ENCODE measurements at places on chromosomes 11 and 22.

DNA sequence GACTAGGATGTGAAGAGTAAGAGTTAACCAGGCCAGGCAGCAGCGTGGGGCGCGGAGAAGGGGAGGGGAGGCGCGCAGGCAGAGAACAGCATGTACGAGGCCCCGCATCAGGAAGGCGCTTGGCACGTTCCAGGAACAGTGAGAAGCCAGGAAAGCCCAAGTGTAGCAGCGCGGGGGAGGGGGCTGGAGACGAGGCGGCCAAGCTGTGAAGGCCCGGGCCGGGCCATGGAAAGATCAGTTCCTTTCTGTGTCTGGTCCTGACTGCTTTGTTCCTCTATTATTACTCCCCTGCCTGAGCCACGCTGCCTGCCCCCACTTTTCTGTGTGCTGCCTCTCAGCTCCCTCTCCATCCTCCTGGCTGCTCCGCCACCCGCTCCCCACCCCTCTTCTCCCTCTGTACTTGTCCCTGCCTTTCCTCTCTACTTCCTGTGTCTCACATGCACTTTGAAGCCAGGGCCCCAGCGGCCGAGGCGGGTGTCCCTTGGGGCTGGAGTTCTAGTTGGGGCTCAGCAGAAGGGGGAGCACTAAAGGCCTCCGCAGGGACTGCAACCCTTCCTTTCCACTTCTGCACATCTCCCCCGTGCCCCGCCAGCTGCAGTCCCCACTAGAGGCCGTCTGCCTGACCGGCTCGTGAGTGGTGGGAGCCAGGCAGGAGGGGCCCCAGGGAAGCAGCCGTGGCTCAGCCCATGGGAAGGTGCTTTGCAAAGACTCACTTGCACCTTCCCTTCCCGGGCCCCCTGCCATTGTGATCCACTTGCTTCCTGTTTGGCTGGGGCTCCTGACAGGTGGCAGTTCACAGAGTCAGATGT lies 63.7 kb downstream of the PRDM11 start:
- DNase-seq = peak; percentile 69

GRCh38 chr22:31431950-31432349 lies 32.5 kb downstream of the DRG1 start:
- DNase-seq = no peak

DNA sequence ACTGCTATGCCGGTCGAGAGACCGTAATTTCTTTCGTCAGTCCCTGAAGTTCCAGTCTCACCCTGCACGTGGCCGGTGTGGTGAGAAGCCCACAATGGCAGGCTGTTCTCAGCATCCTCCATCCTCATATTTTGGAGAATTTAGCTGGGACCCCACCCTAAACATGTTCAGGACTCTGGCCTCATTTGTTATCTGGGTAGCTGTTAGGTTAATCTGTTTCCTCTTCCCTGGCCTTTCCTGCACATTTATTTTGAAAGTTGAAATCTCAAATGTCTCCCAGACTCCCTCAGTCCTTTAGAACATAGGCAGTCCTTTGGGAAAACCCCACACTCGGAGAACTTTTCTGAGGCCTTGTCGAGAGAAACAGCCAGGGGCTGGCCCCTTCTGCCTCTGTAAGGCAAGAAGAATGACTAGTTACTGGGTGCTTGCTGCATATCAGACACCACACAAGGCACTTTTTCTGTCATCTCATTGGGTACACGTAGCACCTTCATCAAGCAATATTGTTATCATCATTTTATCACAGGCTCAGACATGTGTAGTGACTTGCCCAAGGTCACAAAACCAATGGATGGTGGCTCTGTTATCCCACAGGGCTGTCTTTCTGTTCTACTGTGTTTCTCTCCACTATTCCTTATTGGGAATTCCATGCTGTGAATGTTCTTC lies 109.3 kb upstream of the CRYBB3 start:
- DNase-seq = no peak

- DNase-seq = no peak
Observed at GRCh38 chr22:36899498-36899897, 13.9 kb upstream of the CSF2RB start.

GRCh38 chr11:126410649-126411048 lies 55.2 kb downstream of the ST3GAL4 start:
- DNase-seq = no peak

DNA sequence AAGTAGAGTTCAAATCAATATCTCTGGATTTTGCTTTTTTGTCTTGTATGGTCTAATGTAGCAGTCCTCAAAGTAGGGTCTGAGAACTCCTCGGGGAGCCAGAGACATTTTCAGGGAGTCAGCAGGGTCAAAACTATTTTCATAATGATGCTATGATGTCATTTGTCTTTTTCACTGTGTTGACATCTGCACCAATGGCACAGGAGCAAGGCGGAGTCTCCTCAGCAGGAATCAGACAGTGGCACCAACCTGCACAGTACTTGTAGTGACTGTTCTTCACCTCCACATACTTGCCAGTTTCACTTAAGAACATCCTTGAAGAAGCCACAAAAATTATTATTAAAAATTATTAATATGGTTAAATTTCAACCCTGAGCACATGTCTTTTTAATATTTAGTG lies 14.9 kb upstream of the FXYD6 start:
- no peak for DNase-seq

GRCh38 chr22:32204040-32204855 lies 625 bp downstream of the RFPL2 start:
- peak; percentile 47 for DNase-seq

DNA sequence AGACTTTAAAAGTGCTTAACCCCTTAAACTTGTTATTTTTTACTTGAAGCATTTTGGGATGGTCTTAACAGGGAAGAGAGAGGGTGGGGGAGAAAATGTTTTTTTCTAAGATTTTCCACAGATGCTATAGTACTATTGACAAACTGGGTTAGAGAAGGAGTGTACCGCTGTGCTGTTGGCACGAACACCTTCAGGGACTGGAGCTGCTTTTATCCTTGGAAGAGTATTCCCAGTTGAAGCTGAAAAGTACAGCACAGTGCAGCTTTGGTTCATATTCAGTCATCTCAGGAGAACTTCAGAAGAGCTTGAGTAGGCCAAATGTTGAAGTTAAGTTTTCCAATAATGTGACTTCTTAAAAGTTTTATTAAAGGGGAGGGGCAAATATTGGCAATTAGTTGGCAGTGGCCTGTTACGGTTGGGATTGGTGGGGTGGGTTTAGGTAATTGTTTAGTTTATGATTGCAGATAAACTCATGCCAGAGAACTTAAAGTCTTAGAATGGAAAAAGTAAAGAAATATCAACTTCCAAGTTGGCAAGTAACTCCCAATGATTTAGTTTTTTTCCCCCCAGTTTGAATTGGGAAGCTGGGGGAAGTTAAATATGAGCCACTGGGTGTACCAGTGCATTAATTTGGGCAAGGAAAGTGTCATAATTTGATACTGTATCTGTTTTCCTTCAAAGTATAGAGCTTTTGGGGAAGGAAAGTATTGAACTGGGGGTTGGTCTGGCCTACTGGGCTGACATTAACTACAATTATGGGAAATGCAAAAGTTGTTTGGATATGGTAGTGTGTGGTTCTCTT lies 2.8 kb downstream of the MALAT1 start:
- no peak for DNase-seq

- no peak for DNase-seq
Observed at GRCh38 chr11:99781074-99781473, 760.3 kb downstream of the CNTN5 start.

DNA sequence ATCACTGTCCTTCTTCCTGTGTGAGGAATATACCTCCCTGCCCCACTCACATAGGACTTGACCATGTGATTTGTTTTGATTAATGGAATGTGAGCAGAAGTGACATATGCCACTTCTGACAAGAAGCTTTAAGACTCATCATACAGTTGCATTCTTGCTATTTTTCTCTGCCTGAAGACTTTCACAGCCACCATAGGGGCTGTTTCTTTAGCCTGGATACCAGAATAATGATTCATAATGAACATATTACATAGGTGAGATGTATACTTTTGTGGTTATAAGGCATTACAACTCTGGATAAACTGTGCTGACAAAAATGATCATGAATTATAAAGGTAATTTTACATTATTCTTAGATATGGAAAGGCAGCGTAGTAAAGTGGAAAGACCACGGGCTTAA lies 798.0 kb downstream of the DLG2 start:
- no peak for DNase-seq

- DNase-seq = no peak
Observed at GRCh38 chr22:44745853-44746789, 6.3 kb upstream of the ARHGAP8 start.

DNA sequence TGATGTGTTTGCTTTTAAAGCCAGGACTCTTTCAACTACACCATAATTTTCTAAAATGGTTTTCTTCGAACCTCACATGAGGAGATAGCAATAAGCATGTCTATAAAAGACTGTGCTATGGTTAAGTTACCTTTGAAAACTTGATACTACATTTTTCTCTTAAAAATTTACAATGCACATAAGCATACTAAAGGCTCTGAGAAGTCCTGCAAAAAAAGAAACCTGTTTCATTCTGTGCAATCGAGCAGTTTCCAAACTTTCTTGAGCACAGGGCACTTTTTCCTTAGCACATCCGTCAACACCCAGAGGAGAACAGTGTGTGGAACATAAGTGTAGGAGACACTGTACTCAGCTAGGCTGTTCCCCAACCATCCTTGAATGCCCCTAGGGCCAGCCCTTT lies 144.1 kb upstream of the ARHGAP20 start:
- no peak for DNase-seq

GRCh38 chr11:61173456-61173855 lies 12.2 kb upstream of the VPS37C start:
- DNase-seq = no peak

- DNase-seq = no peak
Observed at GRCh38 chr11:95867105-95867504, 56.8 kb downstream of the MTMR2 start.

- DNase-seq = no peak
Observed at GRCh38 chr11:65552388-65552951, 5.7 kb downstream of the LTBP3 start.

DNA sequence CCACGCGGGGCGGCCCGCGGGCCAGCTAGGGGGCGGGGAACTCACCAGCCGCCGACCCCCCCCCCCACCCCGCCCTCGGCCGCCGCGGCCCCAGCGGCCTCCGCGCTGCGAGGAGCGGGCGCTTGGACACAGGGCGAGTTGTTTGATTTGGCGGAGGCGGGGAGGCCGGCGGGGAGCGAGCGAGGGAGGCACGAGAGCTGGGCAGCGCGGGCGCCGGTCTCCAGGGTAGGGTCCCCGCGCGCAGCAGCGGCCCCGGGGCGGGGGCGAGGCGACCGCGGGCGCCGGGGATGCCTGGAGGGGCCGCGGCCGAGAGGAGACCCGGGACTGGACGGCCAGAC lies 64.4 kb downstream of the NAV2 start:
- peak; percentile 74 for DNase-seq

GRCh38 chr11:71144010-71144409 lies 108.4 kb downstream of the SHANK2 start:
- no peak for DNase-seq

DNA sequence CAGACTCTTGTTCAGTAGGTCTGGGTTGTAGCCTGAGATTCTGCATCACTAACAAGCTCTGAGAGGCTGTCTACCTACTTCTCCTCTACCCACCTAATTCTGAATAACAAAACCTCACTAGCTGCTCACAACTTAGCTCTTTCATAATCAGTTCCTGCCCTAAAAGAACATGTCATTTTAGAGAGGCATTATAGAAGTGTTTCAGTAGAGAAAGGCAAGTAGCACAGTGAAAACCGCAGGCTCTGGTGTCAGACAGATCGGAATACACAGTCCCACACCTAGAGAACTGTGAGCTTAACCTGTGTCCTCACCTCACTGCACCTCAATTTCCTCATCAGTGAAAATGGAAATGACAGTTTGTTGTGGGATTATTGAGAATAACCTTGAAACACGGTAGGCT lies 1337.6 kb upstream of the TENM4 start:
- DNase-seq = no peak

DNA sequence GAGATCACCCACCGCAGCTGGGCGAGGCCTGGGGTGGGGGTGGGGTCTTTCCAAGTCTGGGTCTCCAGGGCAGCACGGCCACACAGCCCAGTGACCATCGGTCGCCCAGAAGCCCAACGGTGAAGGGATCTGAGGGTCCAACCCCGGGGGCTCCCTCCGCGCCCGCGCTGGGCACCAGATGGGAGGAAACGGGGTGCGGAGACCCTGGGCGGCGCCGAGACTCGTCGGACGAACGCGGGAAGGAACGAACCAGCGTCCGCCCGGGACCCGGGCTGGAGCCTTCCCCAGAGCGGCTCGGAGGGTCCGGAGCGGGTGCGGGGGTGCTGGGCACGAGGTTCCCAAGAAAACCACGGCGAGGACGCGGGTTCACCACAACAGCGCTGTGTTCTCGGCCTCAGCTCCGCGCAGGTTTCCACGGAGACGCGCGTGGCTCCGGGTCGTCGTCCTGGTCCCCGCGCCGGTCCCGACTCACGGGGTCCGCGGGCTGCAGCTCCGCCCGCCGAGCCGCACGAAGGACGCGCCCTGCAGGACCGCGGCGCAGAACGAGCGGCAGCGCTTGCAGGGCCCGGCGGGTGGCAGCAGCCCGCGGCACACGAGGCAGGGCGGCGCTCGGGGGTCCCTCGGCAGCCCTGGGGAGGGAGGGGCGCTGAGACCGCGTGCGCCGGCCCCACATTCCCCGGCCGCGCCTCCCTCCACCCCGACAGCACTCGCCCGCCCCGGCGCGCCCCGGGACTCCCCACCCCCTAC lies 2.3 kb upstream of the IL17REL start:
- peak; percentile 45 for DNase-seq

GRCh38 chr11:1153951-1154493 lies 3.7 kb upstream of the MUC5AC start:
- no peak for DNase-seq

- DNase-seq = no peak
Observed at GRCh38 chr11:115420505-115420904, 83.7 kb downstream of the CADM1 start.

All from nephron progenitor cell (in vitro differentiated cells).